ENCODE measurements at places on chromosomes 3 and 15.

- DNase-seq: no peak
These were observed 104.4 kb upstream of the UBE3A start for GRCh38 chr15:25543196-25543595.

DNA sequence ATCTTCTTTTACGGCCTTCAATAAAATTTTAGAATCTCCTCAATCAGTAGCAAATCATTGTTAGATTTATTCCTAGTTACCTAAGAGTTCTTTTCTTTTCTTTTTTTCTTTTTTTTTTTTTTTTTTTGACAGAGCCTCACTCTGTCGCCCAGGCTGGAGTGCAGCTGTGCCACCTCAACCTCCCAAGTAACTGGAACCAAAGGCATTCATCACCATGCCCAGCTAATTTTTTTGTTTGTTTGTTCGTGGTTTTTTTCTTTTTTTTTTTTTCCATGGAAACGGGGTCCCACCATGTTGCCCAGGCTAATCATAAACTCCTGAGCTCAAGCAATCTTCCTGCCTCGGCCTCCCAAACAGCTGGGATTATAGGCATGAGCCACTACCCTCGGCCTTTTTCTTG, 30.4 kb upstream of the AEN start:
- no peak for DNase-seq

GRCh38 chr15:50943638-50944037, 35.2 kb downstream of the AP4E1 start:
- DNase-seq: no peak

DNA sequence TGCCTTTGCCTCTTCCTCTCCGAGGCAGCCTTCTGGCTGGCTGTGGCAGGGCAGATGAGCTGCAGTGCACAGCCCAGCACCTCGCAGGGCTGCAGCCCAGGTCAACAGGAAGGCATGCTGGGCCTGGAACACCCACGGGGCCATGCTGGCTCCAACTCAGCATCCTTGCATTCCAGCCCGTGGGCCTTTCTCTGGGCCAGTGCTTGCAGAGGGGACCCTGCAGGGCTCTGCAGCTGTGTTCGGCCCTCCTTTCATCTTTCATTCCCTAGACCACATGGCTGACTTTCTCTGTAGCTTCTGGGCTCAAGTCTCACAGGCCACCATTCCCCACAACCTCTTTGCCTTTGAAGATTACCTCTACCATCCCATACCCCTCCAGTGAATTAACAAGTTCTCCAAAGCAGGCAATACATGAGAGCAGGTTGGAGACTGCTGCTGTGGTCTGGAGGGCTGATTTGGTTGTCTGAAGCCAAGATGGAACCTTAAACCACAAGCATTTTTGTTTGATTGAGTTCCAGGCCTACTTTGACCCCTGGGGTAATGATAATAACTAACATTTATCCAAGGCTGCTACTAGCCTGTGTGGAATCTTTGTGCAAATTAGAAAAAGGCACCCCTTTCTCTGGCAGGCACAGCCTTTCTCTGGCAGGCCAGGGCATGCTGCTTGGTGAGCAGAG, 5.9 kb downstream of the FAM131A start:
- no peak for DNase-seq

GRCh38 chr3:61774279-61774890, 213.0 kb downstream of the PTPRG start:
- DNase-seq: no peak

DNA sequence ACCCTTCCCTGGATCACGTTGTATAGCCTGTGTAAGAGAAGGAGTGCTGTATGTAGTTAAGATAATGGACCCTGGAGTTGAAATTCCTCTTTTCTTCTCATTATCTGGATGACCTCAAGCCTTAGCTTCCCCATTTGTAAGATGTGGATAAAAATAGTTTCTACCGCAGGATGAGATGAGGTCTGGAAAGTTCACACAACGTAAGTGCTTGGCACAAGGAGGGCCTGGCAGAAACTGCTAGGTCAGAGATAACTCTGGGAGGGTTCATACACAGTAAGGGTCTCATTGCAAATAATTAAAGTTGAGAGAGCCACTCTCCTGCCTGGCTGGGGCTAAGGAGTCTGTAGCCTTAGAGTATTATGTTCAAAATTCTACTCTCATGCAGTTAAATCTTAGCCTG, 214.4 kb downstream of the LRTM1 start:
- no peak for DNase-seq

GRCh38 chr15:68300115-68300940, 22.8 kb downstream of the FEM1B start:
- DNase-seq: no peak

DNA sequence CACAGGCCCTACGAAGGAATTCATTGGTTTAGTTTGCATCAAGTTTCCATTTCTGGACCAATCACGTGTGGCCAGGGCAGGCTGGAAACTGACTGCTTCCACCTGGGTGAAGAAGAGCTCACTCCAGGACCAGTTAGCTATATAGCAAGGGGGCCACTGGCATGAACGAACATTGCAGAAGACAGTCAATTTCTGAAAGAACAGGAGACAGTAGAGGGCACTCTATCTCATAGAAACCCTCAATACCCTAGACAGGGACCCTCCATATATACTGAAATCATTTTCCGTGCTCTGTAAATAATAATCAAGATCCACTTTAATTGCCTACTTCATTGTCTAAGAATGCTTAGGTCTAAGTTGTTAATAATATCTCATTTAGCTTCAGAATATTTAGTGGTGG, 215.6 kb downstream of the CADPS start:
- DNase-seq: no peak

DNA sequence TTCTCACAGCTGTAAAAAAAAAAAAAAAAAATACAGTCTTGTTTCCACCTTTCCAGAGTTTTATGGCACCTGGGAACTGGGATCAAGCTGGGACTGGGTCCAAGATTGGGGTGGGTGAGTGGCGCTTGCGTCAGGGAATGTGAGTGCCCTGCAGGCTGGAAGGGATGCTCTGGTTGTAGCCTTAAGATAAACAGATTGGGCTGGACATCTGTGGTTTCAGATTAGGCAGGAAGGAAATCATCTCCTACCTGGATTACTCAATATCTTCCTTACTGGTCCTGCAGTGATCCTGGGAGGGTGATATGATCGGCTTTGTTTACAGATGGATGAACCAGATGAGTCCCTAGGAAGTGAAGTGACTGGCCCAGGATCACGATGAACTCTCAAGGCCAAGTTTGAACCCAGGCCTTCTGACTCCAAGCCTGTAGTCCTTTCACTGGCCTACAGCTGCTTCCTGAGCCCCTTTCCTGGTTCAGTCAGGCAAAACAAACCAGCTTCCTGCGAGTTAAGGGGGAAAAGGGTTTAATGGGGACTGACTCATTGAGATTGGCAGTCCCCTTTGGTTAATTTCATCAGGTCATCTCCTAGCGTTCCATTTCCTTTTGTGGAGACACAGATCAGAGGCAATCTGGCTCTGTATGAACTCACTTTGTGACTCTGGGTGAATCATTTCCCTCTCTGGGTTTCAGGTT, 179.8 kb downstream of the THSD4 start:
- DNase-seq: no peak

- DNase-seq: no peak
These were observed 2.7 kb downstream of the FBXO40 start for GRCh38 chr3:121595765-121596406.

- DNase-seq: no peak
These were observed 175.4 kb downstream of the MBNL1 start for GRCh38 chr3:152444029-152444641.

GRCh38 chr15:78810362-78811123, 721 bp downstream of the ADAMTS7 start:
- no peak for DNase-seq

DNA sequence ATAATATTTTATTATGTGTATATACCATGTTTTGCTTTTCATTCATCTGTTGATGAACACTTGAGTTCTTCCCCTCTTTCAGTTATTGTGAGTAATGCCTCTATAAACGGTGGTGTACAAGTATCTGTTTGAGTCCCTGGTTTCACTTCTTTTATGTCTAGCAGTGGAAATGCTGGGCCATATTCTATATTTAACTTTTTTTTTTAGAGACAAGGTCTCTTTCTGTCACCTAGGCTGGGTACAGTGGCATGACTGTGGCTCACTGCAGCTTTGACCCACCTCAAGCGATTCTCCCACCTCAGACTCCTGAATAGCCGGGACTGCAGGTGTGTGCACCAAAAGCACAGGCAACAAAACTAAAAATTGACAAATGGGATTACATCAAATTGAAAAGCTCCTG, 19.9 kb downstream of the GOLM2 start:
- DNase-seq: no peak

GRCh38 chr15:38793206-38793810, 228.7 kb upstream of the RASGRP1 start:
- no peak for DNase-seq

- no peak for DNase-seq
These were observed 79.8 kb downstream of the NECTIN3 start for GRCh38 chr3:111151438-111151837.

DNA sequence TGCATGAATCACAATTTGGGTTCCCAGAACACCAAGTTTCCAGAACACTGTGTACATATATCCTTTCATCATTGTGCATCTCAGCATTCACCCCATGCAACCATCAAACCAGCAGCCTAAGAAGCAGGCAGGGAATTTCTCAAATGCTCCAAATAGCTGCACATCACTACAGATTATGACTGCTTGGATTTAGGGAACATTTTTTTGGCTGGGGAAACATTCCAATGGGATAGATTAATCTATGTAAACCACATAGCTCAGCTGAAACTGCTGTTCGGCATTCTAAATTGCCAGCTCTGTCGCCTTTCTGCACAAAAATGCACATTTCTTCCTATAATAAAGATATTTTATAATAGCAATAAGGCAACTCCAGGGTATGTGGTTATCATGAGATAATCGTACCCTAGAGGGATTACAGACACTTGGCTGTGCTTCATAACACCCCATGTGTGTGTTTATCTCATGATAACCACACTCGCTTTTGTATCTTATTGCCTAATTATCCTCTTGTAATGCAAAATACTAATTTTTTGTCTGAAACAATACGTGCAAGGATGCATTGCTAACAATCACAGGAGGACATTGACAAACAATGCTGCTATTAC, 483.7 kb upstream of the DPH6 start:
- DNase-seq: no peak

GRCh38 chr15:62497356-62497755, 332.3 kb upstream of the C2CD4B start:
- DNase-seq: no peak

DNA sequence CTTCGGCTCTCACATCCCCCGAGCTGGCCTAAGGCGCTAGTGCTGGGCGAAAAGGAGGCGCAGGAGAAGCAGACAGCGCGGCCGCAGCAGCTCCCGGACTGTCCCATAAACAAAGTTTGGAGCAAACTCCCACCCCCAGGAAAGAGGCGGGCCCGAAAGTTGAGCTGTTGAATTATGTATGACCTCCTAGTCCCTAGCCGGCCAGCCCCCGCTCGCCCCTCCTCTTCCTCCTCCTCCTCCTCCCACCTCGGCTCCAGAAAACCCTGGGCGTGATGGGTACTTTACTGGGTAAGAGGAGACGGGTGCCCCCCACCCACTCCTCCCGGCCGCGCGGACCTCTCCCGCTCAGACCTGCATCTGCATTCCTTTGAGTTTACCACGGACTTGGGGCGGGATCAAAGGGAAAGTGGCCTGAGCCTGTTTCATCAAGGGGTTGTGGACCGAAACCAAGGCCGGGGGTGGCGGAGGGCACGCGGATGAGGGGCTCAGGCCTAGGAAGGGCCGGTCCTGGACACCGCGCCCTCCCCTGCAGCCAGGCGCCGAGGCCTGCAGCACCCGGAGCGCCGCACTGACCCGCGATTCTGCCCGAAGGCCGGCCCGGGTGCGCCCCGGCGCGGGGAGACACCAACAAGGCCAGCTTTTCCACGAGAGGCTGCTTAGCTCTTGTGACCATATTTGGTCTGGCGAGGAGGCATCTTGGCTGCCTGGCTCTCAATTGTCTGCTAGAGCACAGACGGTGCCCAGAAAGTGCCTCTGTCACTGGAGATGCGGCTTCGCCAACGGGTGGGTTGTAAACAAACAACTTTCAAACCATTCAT, at the start of gene WWTR1:
Gene WWTR1, minus strand, starts transcription at position 100 of the 818 bp plus-strand sequence. CDS start 719 bp downstream, outside the sequence.
- peak; percentile 26 for DNase-seq

- no peak for DNase-seq
These were observed 15.1 kb upstream of the UACA start for GRCh38 chr15:70778258-70779076.

DNA sequence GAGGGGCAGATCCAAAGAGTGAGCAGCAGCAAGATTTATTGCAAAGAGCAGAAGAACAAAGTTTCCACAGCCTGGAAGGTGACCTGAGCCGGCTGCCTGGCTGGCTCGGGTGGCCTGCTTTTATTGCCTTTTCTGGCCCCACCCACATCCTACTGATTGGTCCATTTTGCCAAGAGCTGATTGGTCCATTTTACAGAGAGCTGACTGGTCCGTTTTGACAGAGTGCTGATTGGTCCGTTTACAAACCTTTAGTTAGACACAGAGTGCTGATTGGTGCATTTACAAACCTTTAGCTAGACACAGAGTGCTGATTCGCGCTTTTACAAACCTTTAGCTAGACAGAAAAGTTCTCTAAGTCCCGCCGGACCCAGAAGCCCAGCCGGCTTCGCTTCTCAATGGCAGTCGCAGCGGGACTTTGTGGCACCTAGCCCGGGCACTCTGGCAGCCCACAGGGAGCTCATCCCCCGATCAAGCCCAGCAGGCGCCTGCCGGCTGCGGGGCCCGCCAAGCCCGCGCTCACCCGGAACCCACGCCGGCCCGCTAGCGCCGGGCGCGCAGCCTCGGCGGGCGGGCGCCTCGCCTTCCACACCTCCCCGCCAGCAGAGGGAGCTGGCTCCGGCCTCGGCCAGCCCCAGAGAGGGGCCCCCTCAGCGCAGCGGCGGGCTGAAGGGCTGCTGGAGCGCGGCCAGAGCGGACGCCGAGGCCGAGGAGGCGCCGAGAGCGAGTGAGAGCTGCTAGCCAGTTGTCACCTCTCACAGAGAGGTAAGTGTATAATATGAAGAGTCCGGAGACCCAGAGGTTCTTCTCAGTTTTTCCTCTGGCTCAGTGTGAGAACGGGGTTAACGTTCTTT, 339.2 kb downstream of the CHL1 start:
- DNase-seq: no peak

GRCh38 chr15:53209396-53210042, 419.4 kb upstream of the ONECUT1 start:
- DNase-seq: no peak

GRCh38 chr3:65614585-65614984, 424.1 kb downstream of the MAGI1 start:
- no peak for DNase-seq

GRCh38 chr3:195708061-195708460, 12.7 kb upstream of the MUC20 start:
- no peak for DNase-seq

DNA sequence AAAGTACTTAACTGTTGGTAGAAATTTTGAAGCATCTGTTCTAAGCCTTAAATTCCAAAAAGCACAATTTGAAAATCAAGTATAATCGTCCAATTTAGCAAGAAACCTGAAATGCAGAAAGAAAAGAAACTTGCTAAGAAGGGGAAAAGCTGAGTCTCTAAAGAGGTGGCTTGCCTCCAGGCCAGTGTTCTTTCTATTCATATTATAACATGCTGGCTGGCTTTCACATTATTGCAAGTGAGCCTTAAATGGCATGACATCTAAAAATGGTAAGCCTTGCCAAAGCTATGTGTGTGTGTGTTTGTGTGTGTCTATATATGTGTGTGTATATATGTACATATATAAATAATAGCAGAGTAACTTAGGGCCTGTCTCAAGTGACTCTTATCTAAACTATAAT, 89.5 kb downstream of the FGF12 start:
- DNase-seq: no peak

Data from NCI-H345 (cell line).